ENCODE measurements at places on chromosomes 13 and 19.
A peak's percentile ranks its signal among the peaks of the same experiment; 100 is the strongest.

DNA sequence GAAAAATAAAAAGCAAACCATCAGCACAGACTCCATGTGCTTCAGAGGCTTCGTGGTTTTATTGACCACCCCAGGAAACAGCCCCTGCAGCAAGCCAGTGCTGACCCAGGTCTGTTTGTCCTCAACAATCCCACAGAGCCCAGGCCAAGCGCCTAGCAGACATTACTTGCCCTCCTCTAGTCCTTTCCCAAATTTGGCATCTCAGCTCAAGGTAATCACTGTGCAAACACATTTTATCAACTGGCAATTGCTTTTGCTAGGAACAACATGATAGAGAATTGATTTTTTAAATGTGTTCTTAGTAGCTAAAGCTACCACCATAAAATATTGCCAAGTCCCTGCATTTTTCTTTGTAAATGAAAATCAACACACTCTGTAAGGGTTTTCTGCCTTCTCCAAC lies 121.8 kb downstream of the STOML3 start:
- DNase-seq: no peak

- no peak for DNase-seq
Measured at GRCh38 chr19:40603071-40603388, 1.9 kb downstream of the LTBP4 start.

DNA sequence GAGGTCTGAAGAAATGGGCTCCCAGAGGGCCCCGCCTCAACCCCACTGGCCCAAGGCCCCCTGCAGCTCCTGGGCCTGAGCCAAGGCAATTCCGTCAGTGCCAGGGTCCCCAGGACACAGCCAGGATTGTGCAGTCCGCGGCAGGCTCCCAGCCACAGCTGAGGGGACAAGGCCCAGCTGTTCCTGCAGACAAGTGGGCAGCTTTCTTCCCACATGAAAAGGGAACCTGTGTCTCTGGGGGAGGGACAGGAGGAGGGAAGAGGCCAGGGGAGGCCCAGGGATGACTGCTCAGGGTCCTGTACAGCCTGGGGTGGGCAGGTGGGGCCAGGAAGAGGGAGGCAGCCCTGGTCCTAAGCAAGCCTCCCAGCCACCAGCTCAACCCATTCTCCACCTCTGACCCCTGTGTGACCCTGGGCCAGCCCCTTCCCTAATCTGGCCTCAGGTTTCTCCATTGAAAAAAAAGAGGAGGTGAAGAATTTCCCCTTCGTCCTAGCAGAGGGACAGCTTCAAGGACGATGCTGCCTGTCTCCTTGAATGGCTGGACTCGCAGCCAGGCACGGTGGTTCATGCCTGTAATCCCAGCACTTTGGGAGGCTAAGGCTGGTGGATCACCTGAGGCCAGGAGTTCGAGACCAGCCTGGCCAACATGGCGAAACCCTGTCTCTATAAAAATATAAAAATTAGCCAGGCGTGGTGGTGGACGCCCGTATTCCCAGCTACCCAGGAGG lies 20.5 kb upstream of the VSTM2B start:
- DNase-seq: no peak

DNA sequence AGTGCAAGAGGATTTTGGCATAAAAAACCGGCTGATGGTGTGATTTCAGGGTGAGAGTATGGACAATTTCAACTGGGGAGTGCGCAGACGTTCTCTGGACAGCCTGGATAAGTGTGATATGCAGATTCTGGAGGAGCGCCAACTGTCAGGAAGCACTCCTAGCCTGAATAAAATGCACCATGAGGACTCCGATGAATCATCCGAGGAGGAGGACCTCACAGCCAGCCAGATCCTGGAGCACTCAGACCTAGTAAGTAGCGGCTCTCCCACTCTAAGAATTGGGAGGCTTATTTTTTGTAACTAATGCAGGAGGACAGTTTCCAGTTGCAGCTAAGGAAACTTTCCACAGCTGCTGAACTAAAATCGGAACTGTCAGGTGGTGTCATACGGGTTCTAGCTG lies 53.6 kb downstream of the ZAR1L start:
- DNase-seq: peak; percentile 94

GRCh38 chr19:20928371-20928770 lies 5.3 kb downstream of the ZNF85 start:
- DNase-seq: peak; percentile 70

Data from choroid plexus epithelial cell (primary cell).